T-helper 2 cell treated with Interferon-gamma antibody and Interleukin-4, amounts not matched to agents 100 ng/mL and 5 ng/mL, for 36 hours (primary cell): ENCODE measurements at places on chromosomes 6 and 20. TPM values are rescaled to one million over a fixed set of nuclear protein-coding genes. Genes with fewer than 3 reads are reported as not detected.

Gene KCNQ5
- 13.7 and 15.7 TPM in 2 replicates for total RNA-seq

Gene TXNDC5
- 63.8 and 66.4 TPM in 2 replicates for total RNA-seq

Gene PPP2R5D
- 52.6 and 56.1 TPM in 2 replicates for total RNA-seq

Gene MLN
- not detected in 2 replicates for total RNA-seq

Gene COL9A3
- 0.89 and 1.1 TPM in 2 replicates for total RNA-seq

Gene SNTA1
- 2.5 and 2.6 TPM in 2 replicates for total RNA-seq

Gene C20orf96
- 6.8 and 6.9 TPM in 2 replicates for total RNA-seq

Gene TCP11
- not detected in 2 replicates for total RNA-seq

Gene DLK2
- 0.20 and 0.45 TPM in 2 replicates for total RNA-seq

Gene FOXQ1
- total RNA-seq, result not detected in 2 replicates

Gene BPIFA1
- total RNA-seq, result not detected in 2 replicates

Gene CCR6
- not detected in 2 replicates for total RNA-seq

Gene NECAB3
- total RNA-seq, result 34.1 and 35.1 TPM in 2 replicates

Gene OOEP
- total RNA-seq, result 0.66 and 0.84 TPM in 2 replicates

Gene PGBD1
- 2.4 and 2.8 TPM in 2 replicates for total RNA-seq

Gene MYH7B
- 0.20 TPM in 2 replicates for total RNA-seq

Gene KLC4
- total RNA-seq, result 10.1 and 11.4 TPM in 2 replicates

Gene HUS1B
- 1.3 and 1.4 TPM in 2 replicates for total RNA-seq

Gene BPIFB6
- not detected in 2 replicates for total RNA-seq
